ENCODE measurements at places on chromosomes 11 and 22.

DNA sequence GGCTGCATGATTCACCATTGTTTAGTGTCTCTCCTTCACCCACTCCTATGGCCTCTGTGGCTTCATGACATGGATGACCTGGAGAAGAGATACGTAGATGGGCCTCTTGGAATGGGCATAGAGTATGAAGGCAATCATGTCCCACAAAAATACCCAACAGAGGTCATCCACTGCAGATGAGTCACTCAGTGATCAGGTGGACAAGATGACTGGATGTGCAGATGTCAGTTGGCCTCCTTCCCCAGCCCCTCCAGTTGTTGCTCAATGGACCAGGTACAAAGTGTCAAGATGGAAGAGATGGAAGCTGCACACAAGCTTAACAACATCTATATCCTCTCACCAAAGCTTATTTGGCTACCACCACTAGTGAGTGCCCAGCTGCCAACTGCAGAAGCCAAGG lies 41.0 kb upstream of the CLPB start:
- no peak for DNase-seq

DNA sequence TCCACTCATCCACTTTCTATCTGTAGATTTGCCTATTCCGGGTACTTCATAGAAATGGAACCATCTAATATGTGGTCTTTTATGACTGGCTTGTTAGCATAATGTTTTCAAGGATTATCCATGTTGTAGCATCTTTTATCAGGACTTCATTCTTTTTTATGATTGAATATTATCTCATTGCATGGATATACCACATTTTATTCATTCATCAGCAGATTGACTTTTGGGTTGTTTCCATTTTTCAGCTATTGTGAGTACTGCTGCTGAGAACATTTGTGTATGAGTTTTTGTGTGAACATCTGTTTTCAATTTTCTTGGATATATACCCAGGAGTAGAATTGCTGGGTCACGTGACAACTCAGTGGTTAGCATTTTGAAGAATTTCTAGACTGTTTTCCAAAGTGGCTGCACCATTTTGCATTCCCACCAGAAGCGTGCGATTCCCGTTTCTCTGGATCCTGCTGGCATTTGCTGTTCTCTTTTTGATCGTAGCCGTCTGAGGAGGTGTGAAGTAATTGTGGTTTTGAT lies 8.9 kb downstream of the DERL3 start:
- DNase-seq: peak; percentile 73

DNA sequence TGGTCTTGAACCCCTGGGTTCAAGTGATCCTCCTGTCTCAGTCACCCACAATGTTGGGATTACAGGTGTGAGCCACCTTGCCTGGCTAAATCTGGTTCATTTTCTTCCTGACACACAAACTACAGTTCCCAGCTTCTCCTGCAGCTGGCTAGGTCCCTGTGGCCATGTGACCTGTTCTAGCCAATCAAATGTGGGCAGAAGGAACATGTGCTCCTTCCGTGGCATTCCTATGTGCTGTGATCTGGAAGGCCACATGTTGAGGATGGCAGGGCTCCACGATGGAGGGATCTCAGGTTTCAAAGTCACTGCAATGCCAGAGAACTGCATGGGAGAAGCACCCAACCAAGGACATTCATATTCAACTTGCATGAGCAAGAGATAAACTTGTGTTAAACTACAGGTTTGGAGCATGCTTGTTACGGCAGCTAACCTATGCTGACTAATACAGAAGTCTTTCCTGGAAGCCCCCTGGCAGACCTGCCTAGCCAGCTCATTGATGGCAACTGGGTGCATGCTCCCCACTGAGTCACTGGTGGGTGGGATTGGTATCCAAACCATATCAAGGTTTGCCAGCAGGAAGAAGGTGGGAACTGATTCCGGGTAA lies 86.0 kb downstream of the RPS6KA4 start:
- DNase-seq: no peak

DNA sequence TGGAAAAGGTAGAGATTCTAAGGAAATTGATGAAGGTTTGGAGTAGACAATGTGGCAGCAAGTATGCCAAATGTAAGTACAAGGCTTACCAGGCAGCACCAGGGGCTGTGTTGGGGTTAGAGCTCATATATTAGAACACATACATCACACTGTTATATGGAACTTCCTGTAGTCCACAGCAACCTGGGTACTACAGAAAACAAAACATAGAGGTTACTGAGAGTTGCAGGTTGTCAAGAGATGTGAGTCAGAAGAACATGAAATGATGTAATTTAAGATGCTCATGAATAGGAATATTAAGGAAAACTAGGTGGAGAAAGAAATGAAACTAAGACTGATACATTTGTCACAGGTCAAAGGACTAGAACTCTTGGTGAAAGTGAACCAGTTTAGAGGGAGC lies 22.0 kb downstream of the FAT3 start:
- no peak for DNase-seq

DNA sequence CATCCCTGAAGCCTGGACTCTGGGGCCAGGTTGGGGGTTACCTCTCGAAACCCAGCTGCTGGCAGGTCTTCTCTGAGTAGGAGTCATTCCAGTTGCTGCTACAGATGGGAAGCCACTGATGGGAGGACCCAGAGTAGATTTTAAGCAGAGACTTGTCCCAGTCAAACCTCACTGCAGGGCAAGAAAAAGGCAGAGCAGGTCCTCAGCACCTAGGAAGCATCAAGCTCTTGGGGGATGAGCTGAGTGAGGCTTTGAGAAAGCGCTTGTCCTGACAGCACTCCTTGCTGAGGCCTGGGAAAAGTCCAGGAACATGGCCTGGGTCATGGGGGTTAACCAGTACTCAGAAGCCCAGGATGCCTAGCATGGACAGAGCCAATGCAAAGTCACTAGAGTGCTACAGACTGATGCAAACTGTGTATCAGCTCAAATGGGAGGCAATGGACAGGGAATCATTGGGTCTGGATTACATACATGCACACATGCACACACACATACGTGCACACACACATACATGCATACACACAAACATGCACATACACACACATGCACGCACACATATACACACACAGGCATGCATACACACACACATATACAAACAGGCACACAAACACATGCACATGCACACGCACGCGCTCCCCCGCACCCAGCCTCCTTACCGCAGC lies 15.3 kb downstream of the TMPRSS13 start:
- DNase-seq: no peak

Data from muscle of arm (tissue), 14 donors.